ENCODE measurements at places on chromosomes 5 and 9.

- DNase-seq, result no peak
Observed at GRCh38 chr9:103188781-103189350, 193.7 kb downstream of the CYLC2 start.

DNA sequence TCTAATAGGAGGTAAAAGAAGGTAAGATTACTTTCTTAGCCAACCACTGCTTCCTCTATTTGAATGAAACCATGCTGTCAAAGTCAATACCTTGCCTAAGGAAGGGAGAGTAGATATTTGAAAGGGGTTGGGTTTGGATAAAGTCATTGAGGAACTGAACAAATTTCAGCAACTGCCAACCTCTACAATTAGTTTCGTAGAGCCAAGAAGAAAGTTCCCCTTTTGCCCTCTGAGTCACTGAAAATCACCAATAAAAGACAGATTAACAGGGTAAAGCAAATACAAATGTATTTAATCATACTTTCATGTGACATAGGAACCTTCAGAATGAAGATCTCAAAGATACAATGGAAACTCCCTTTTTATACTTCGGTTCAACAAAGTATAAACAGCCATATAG lies 615.7 kb downstream of the GABRG2 start:
- no peak for DNase-seq

DNA sequence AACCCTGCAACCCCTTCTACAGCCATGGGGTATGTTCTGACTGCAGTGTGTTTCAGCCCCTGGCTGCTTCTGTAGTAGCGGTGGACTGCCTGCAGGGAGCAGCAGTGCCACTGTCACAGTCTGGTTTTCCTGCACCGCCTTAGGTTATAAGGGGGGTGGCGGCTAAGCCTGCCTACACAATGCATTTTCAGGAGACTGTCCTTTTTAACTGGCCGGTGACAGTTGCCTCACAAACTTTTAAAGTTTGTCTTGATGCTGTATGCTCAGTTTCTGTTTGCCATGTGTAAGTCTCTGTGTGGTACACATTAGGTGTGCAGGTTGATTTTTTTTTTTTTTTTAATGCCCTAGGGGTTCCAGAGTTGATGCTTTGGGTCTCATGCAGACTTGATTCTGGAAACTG lies 53.0 kb downstream of the NUP214 start:
- DNase-seq, result peak; percentile 80

DNA sequence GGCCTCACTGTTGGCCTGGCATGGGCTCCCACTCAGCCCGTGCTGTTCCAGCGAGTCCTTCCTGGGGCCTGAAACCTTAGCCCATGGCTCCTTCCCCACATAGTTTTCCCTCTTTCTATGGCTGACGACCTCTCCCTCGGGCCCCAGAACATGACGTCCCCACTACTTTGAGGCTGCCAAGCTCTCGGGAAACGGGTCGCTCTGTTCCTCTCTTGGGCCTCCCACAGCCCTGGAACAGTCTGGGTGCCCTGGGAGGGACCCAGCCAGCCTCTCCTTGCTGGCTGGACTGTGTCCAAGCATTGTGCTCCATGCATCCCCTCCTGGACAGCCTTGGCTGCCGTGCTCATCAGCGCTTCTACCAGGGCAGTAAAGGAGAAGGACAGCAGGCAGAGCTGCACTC lies 118.3 kb downstream of the SYK start:
- no peak for DNase-seq

GRCh38 chr9:125745018-125745417 lies 2.2 kb upstream of the PBX3 start:
- no peak for DNase-seq

- no peak for DNase-seq
Observed at GRCh38 chr5:166788050-166788449, 1503.4 kb upstream of the WWC1 start.

DNA sequence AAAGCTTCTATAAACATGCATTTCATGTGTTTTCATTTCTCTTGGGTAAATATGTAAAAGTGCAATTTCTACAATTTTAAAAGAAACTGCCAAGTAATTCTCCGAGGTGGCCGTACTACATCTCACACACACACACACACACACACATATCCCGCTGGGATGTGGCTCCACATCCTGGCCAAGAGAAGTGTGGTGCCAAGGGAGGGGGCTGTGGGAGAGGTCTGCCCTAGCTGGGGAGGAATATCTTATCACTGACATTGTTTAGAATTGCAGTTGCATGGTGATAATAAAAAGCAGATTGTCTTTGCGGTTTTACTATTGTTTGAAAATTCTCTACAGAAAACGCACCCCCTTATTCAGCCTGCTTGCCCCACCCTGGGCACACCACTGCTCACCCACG lies 558.4 kb downstream of the BNC2 start:
- DNase-seq, result no peak

DNA sequence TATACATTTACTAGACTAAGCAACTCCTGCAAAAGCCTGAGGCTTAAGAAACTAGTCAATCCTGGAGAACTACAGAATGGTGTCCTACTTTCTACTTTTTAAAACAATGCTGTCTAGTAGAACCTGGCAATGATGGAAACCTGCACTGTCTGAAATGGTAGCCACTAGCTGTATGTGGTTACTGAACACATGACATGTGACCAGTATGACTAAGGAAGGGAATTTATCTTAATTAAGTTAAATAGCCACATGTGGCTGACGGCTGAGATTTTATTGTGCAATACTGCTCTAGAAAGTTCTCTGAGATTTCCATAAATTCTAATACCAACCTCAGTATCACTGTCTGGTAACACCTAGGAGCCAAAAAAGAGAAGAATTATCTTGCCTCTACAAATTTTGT lies 44.9 kb upstream of the RAPGEF6 start:
- DNase-seq, result no peak

- peak; percentile 10 for DNase-seq
Observed at GRCh38 chr9:2872250-2872930, 28.5 kb upstream of the PUM3 start.

Data from activated CD4-positive, alpha-beta T cell treated with anti-CD3 and anti-CD28 coated beads, Interleukin-2, Interleukin-4, amounts not matched to agents 100 ng/mL and 50 ng/mL, durations not matched to agents 16 hours and 8 hours (primary cell).